ENCODE measurements at places on chromosomes 11 and 22.
A peak's percentile ranks its signal among the peaks of the same experiment; 100 is the strongest.

DNA sequence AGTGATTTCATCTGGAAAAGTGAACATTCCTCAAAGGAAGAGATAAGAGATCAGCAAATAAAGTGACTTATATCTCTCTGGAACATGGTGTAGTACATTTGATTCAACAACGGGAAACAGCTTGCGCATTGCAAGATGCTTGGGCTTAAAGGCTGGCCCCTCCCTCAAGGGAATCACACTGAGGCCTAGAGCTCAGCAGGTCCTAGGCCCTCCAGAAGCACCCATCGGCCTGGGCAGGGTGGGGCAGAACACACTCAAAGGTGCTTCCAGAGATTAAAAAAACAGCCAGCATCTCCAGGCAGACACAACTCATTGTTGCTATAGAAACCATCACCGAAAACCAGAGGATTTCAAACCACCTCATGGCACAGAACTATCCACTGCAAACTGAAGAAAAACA lies 69.0 kb upstream of the ARFGAP3 start:
- DNase-seq, result no peak

- no peak for DNase-seq
These were observed 6.8 kb upstream of the ESAM start for GRCh38 chr11:124768914-124769313.

DNA sequence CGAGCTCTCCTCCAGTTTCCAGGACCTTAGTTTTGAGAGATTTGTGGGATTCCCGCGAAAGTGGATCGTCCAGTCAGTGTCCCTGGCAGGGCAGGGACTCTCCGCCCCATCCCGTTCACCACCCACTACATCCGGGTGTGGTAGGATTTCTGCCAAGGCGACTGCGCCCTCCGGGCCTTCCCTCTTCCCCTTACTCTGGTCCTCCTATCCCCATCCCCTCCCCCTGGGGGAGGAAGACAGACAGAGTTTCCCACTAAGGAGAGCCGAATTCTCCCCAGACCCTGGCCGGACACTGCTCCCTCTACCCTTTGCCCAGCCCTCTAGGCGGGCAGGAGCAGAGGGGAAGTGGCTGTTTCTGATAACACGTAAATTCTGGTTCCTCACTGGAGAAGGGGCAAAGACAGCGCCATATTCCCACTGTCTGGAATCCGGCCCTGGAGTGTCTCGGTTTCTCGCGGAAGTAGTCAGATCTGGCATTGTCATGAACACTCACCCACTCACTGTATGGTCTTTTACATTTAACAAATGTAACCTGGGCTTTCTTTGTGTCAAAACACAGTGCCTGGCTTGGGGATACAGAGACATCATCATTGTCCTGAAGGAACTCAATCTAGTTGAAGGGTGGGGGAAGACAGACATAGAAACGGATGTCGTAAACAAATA lies 1.1 kb upstream of the NECTIN1 start:
- DNase-seq, result no peak

GRCh38 chr11:104323841-104324240 lies 159.9 kb upstream of the PDGFD start:
- no peak for DNase-seq

DNA sequence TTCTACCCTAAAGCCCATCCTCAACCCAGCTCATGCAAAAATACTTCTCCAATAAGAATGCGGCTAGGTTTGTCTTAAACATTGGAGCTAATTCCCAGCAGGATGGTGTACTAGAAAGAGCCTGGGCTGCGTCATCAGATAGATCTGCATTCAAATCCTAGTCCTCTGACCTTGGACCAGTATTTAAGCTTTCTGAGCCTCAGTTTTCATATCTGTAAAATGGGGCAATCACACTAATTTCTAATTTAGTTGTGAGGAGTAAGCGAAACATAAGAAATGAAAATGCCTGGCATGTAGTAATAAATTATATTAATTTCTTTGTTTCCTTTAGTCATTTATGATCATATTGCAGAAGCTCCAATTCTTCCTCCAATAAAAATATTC lies 32.2 kb upstream of the ACCSL start:
- no peak for DNase-seq

GRCh38 chr22:23621082-23621780 lies 10.9 kb downstream of the DRICH1 start:
- DNase-seq, result no peak

GRCh38 chr22:36220451-36220921 lies 18.8 kb downstream of the APOL2 start:
- no peak for DNase-seq

DNA sequence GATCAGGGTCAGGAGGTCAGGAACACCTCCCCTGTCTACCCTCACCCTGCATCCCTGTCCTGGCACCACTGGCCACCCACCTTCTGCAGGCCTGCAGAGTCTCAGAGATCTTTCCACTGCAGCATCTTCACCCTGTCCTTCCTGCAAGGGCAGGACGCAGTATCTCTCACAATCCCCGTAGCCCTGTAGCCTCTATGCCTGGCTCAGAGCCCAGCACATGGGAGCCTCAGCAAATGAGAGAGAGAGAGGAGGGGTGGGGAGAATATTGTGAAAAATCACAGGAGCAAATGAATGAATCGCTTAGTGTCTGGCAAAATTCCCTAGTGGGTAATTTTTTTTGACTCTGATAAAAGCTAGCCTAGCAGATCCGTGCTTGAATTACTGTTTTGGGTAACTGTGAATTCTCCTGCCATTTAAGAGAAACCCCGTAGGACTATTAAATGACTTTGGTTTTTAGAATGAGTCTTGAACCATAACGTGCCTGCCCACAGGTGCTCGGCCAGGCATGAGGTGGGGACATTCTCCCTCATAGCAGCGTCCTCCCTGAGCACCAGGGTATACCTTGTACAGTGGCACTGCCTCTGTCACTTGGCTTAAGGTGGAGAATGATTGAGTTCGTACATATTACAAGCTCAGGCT lies 91.5 kb downstream of the MORC2 start:
- no peak for DNase-seq

GRCh38 chr11:32414925-32415324 lies 20.4 kb downstream of the WT1 start:
- no peak for DNase-seq

- DNase-seq, result no peak
These were observed 14.5 kb upstream of the BID start for GRCh38 chr22:17788528-17789378.

- no peak for DNase-seq
These were observed 3.0 kb downstream of the TSPAN18 start for GRCh38 chr11:44729713-44730112.

GRCh38 chr11:126348806-126349582 lies 6.5 kb upstream of the ST3GAL4 start:
- no peak for DNase-seq

- peak; percentile 28 for DNase-seq
These were observed 456 bp upstream of the PARVB start for GRCh38 chr22:44023404-44024287.

- no peak for DNase-seq
These were observed 39.4 kb upstream of the CEP295 start for GRCh38 chr11:93622043-93622442.

DNA sequence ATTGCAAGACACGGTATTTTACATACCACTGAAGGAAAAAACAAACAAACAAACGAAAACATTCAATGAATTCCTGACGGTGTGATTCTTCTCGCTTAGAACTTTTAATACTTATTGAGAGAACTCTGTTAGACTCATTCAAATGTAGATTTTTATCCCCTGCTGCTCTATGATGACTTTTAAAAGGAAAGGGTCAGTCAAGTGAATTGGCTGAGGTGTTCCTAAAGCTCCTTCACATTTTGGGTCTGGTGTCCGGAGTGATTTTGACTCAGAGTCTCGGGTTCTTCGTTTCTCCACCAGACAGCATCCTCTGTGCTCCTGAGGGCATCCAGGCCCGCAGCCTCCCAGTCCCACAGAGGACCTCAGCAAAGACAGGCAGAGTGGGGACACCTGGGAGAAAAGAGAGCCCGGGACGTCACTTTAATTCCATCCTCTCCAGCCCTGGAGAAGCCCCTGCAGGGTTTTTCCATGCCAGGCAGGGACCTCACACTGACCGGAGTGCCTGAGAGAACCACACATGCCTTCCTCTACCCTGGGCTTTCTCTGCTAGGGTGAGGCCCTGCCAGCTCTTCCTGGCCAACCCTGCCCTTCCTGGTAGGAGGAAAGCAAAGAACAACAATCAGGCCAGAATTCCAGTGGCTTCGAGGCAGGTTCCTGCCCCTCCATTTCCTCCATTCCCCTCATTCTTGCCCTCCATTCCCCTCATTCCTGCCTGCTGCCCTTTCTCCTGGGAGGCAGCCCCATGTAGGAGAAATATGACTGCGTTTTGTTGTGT lies 1.4 kb upstream of the CSF2RB start:
- DNase-seq, result no peak

GRCh38 chr11:66951135-66951534 lies 7.0 kb downstream of the PC start:
- DNase-seq, result no peak

- DNase-seq, result no peak
These were observed 33.1 kb upstream of the PAMR1 start for GRCh38 chr11:35558513-35558912.

- DNase-seq, result no peak
These were observed 97.7 kb downstream of the ARFGAP2 start for GRCh38 chr11:47078751-47079521.

DNA sequence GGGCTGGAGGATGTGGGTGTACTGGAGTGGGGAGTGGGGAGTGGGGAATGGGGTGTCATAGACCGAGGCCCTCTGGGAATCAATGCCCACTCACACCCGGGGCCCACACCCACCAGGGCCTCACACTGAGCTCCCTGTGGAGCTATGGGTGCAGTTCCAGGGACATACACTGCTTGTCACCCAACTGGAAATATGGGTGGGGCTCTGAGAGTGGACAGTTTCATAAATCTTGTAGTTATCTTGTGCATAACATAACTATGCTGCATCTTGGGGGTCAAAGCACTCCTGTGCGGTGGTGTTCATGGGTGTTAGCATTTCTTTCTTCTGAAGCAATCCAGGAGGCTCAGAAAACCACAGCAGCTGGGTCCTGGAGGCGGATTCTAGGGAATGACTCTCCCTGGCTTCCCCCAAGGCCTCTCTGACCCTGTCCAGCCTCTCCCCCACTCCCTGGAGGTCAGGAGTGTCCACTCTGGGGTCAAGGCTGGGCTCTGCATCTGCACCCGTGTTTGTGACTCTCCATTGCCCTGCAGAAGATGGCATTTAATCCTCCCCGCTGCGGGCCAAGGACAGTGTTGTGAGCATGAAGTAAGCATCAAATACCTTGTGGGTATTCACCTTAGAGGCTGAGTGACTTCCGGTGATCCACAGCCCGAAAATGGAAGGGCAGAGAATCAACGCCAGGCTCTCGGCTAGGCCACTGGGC lies 172.5 kb downstream of the CTTN start:
- DNase-seq, result no peak
